ENCODE measurements at places on chromosomes 7 and 10.

DNA sequence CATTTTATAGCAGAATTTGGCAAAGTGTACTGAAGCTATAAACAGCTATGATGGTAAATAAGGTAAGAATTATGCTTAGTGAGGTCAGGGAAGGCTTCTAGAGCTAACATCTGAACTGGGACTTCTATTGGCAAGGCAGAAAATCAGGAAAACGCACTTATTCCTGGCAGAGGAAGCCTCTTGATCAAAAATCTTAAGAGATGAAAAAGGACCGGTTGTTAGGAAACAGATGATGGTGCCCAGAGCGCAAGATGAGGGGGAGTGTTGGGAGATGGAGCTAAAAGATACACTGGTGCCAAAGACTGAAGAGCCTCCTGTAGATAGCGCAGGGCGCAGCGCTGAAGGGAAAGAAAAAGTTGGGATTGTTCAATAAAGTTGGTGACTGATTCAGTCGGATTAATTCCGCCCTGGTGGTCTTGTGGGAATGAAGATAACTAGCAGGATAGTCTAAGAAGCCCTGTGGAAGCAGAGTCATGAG, 550 bp upstream of the CALU start:
- peaks cover 9% of the 10 kb centered on the region for H3K4me1 ChIP-seq
- H3K27me3 ChIP-seq = no peaks in the 10 kb centered on the region
- H3K36me3 ChIP-seq = no peaks in the 10 kb centered on the region
- H3K27ac ChIP-seq = peak overlapping the region; percentile 88
- no peak for DNase-seq

GRCh38 chr10:102620591-102621442, 23.5 kb upstream of the TRIM8 start:
- H3K27ac ChIP-seq = peak overlapping the region; percentile 29
- no peak overlapping the region for H3K4me3 ChIP-seq
- H3K36me3 ChIP-seq = no peaks in the 10 kb centered on the region
- DNase-seq = no peak
- H3K27me3 ChIP-seq = no peaks in the 10 kb centered on the region
- H3K4me1 ChIP-seq = peaks cover 9% of the 10 kb centered on the region

DNA sequence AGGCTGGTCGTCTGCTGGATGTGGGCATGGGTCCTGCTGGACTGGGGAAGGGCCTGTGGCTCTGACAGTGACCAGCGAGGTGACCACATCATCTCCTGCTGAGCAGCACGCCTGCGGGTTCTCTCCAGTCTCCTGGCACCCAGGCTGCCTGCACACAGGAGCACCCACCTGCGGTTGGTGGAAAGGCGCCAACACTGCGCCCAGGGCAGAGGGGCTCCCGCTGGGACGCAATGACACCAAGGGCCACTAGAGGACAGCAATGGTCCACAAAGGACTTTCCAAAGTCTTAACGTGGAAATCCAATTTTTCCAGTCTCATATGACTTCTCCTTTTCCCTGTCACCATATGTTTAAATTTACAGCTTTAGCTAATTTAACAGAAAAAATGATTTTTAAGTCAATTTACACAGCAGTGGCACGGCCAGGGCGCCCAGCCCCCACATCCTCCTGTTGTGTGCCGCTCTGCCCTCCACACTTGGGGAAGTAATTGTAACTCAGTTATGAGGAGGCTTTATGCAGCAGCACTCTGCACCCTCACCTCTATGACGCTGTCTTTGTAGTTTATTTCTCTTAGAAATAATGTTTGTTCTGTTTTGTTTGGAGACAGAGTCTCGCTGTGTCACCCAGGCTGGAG, 38.1 kb downstream of the CFAP46 start:
- no peaks in the 10 kb centered on the region for H3K4me1 ChIP-seq
- H3K4me3 ChIP-seq = no peak overlapping the region
- no peaks in the 10 kb centered on the region for H3K36me3 ChIP-seq

DNA sequence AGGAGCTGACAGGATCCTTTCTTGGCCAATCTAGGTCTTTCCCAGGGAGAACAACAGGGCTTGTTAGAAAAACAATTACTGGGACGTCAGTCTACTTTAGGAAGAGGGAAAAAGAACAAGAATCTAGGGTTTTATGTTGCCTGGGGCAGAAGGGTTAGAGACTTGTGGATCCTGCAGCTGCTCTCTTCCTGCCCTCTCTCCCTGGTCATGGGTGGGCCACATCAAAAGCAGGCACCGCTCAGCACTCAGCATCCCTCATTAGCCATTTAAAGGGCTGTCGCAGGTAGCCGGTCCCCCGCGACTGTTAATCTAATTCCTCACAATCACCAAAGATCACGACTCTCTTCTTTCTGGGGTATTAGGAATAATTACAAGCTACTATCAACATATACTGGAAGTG, 631.9 kb downstream of the CALN1 start:
- no peak for DNase-seq
- no peaks in the 10 kb centered on the region for H3K27me3 ChIP-seq
- H3K4me3 ChIP-seq = no peak overlapping the region
- H3K27ac ChIP-seq = no peak overlapping the region

DNA sequence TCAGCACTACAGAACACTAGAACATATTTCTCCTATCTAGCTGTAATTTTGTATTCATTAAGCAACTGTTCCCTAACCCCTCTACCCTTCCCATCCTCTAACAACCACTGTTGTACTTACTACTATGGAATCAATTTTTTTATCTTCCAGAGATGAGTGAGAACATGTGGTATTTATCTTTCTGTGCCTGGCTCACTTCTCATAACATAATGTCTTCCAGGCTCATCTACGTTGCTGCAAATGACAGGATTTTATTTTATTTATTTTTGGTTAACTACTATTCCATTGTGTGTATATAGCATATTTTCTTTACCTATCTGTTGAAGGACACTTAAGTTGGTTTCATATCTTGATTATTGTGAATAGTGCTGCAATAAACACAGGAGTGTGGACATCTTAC, 200.9 kb upstream of the CHRM2 start:
- H3K4me3 ChIP-seq = no peak overlapping the region
- DNase-seq = no peak
- no peaks in the 10 kb centered on the region for H3K4me1 ChIP-seq
- no peak overlapping the region for H3K27ac ChIP-seq

GRCh38 chr7:21851559-21851967, 94.1 kb downstream of the CDCA7L start:
- no peaks in the 10 kb centered on the region for H3K27me3 ChIP-seq
- H3K4me1 ChIP-seq = no peaks in the 10 kb centered on the region
- H3K27ac ChIP-seq = no peak overlapping the region
- DNase-seq = no peak

- no peaks in the 10 kb centered on the region for H3K27me3 ChIP-seq
- no peak for DNase-seq
- H3K4me3 ChIP-seq = no peak overlapping the region
- no peaks in the 10 kb centered on the region for H3K4me1 ChIP-seq
Observed at GRCh38 chr10:72424561-72424960, 69.8 kb upstream of the DNAJB12 start.

- H3K4me1 ChIP-seq = no peaks in the 10 kb centered on the region
- no peak overlapping the region for H3K4me3 ChIP-seq
- no peak overlapping the region for H3K27ac ChIP-seq
- no peaks in the 10 kb centered on the region for H3K36me3 ChIP-seq
Observed at GRCh38 chr7:80309377-80309776, 174.7 kb downstream of the GNAI1 start.

GRCh38 chr7:85528581-85528980, 341.7 kb upstream of the SEMA3D start:
- H3K27me3 ChIP-seq = no peaks in the 10 kb centered on the region
- no peak overlapping the region for H3K4me3 ChIP-seq
- DNase-seq = no peak
- no peak overlapping the region for H3K27ac ChIP-seq
- no peaks in the 10 kb centered on the region for H3K4me1 ChIP-seq

GRCh38 chr10:77756319-77757232, 119.0 kb upstream of the KCNMA1 start:
- H3K27me3 ChIP-seq = no peaks in the 10 kb centered on the region
- no peaks in the 10 kb centered on the region for H3K36me3 ChIP-seq
- H3K27ac ChIP-seq = no peak overlapping the region

- H3K36me3 ChIP-seq = no peaks in the 10 kb centered on the region
- H3K27ac ChIP-seq = no peak overlapping the region
- H3K4me3 ChIP-seq = no peak overlapping the region
- no peaks in the 10 kb centered on the region for H3K27me3 ChIP-seq
Observed at GRCh38 chr10:97874332-97874731, 24.7 kb downstream of the GOLGA7B start.

DNA sequence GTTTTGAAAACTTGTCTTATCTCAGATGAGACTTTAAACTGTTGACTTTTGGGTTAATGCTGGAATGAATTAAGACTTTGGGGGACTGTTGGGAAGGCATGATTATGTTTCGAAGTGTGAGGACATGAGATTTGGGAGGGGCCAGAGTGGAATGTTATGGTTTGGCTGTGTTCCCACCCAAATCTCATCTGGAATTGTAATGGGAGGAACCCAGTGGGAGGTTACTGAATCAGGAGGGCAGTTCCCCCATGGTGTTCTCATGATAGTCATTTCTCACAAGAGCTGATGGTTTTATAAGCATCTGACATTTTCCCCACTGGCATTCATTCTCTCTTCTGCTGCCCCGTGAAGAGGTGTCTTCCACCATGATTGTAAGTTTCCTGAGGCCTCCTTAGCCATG, 13.8 kb upstream of the POT1 start:
- no peaks in the 10 kb centered on the region for H3K4me1 ChIP-seq
- no peaks in the 10 kb centered on the region for H3K27me3 ChIP-seq
- H3K36me3 ChIP-seq = no peaks in the 10 kb centered on the region
- H3K4me3 ChIP-seq = no peak overlapping the region

DNA sequence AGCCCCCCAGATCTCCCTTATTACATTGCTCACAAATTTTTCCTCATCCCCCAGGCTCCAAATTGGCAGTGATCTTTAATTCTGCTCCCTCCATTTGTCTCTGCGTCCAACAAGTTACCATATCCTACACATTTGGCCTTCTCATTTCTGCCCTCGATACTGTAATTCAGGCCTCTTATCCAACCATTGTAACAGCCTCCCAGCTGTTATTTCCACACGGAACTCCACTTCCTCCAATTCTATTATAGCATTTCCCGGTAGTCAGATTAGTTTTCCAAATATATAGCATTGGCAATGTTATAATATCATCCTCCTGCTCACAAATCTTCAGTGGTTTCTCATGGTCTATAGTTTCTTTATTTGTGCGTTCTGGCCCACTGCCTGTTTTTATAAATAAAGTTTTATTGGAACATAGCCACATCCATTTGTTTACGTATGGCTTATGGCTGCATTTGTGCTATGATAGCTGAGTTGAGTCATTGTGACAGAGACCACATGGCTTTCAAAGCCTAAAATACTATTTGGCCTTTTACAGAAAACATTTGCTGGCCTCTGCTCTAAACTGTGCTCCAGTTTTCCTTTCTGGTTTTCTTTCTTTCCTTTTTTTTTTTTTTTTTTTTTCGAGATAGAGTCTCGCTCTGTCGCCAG, 126.5 kb upstream of the ZNF438 start:
- H3K4me1 ChIP-seq = no peaks in the 10 kb centered on the region
- H3K27ac ChIP-seq = peak overlapping the region; percentile 22
- H3K4me3 ChIP-seq = no peak overlapping the region
- no peak for DNase-seq

- no peaks in the 10 kb centered on the region for H3K27me3 ChIP-seq
- no peak overlapping the region for H3K27ac ChIP-seq
- no peak overlapping the region for H3K4me3 ChIP-seq
- DNase-seq = no peak
- no peaks in the 10 kb centered on the region for H3K4me1 ChIP-seq
Observed at GRCh38 chr7:81507221-81507620, 262.6 kb downstream of the HGF start.

GRCh38 chr7:127794136-127794535, 142.1 kb downstream of the SND1 start:
- H3K27ac ChIP-seq = no peak overlapping the region
- no peaks in the 10 kb centered on the region for H3K36me3 ChIP-seq
- no peaks in the 10 kb centered on the region for H3K4me1 ChIP-seq
- no peaks in the 10 kb centered on the region for H3K27me3 ChIP-seq
- no peak overlapping the region for H3K4me3 ChIP-seq

DNA sequence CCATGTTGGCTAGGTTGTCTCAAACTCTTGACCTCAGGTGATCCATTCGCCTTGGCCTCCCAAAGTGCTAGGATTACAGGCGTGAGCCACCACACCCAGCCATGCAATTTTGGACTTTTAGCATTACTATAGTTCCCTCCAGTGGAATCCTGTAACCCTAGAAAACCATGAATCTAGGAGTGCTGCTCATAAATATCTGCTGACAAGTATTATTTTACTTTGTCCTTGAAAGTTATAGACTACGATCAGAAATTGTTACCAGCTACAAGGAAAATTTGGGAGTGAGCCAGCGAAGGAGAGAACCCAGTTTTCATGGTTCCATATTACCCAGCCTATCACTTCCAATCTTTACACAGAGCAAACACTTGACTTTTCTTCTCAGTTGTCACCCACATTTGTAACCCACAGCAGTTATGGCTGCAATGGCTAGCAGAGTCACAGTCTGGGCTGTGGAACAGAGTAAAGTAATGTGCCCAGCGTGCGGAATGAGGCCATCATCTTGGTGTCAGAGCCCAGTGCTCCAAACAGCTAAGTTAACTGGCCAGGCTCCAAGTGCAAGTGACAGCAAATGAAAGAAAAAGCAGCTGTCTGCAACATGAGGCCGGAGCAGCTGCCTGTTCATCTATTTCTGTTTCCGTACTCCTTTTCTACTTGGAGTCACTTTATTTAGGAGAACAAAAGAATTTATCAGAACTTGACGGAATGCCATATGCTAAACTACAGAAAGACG, 29.9 kb downstream of the ZC3HC1 start:
- no peaks in the 10 kb centered on the region for H3K27me3 ChIP-seq
- DNase-seq = no peak
- H3K27ac ChIP-seq = no peak overlapping the region
- H3K4me1 ChIP-seq = no peaks in the 10 kb centered on the region
- H3K4me3 ChIP-seq = no peak overlapping the region
- peaks cover 7% of the 10 kb centered on the region for H3K36me3 ChIP-seq

DNA sequence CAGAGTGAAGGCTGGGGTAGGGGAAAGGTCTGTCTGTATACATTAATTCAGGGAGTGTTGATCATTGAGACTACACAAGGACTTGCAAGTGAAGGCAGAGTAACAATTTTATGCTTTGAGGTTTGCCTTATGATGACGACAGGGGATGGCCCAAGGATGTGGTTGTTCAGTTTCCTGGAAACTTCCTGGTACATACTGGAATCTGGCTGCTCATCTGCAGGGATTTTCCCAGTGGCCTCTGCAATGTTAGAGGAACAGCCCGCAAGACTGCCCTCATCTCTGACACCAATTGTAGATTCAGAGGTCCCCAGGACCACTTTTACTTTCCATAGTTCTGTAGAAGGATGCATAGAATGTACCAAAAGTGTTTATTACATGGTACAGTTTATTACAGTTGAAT, 189.6 kb downstream of the TMEM178B start:
- no peak overlapping the region for H3K27ac ChIP-seq
- no peaks in the 10 kb centered on the region for H3K36me3 ChIP-seq
- H3K4me3 ChIP-seq = no peak overlapping the region
- H3K4me1 ChIP-seq = no peaks in the 10 kb centered on the region

DNA sequence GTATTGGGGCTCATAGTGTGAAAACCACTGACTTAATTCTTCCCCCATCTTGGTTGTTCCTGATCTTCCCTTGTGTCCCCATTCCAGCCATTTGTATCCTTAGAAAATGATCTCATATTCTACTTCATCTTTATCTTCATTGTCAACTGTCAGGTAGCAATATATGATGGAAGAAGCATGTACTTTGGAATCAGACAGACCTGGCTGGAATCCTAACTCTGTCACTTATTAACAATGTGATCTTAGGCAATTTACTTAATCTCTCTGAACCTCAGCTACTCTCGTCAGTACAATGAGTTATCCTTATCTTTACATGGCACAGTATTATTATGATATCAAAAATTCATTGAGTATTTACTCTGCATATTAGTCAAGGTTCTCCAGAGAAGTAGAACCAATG, 10.1 kb downstream of the CFTR start:
- H3K27me3 ChIP-seq = no peaks in the 10 kb centered on the region
- no peaks in the 10 kb centered on the region for H3K36me3 ChIP-seq
- peak overlapping the region; percentile 71 for H3K27ac ChIP-seq
- DNase-seq = peak; percentile 54
- H3K4me3 ChIP-seq = no peak overlapping the region

All from colonic mucosa (tissue), 4 donors.